ENCODE measurements at places on chromosomes 3 and 15.

GRCh38 chr15:59203008-59203407 is 3.6 kb upstream of the LDHAL6B start:
- no peak for DNase-seq

GRCh38 chr15:68410466-68411342 is 21.3 kb downstream of the ITGA11 start:
- no peak for DNase-seq

DNA sequence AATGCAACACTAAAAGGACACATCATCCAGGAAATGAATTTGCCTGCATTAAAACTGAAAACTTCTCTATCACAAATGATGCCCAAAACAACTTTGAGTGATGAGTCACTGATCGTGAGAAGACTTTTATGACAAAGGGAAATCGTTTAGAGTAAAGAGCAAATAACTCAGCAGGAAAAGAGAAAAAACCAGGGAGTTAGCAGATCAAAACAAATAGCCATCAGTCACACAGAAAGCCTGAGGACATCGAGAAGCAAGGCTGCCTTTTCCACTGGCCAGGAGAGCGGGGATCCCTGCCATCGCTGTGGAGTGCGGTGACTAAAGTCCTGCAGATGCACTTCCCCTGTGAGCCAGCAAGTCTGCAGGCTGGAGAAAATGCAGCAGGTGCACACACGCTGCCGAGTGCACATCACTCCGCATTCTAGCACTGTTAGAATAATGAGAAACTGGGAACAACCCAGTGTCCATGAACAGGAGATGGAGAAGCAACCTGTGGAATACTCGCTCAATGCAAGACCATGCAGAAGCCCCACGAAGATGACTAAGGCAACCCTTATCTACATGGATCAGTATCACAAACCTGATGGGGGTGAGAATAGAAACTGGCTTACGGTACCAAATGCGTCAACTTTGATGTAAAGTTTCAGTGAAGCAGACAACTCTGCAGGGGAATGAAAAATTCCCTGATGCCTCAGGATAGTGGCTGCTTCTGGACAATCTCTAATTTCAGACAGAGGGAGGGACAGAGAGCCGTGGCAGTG is 86.4 kb downstream of the NSMCE3 start:
- DNase-seq: no peak

GRCh38 chr15:37900326-37901221 is 33.9 kb upstream of the TMCO5A start:
- no peak for DNase-seq

GRCh38 chr3:24225385-24225950 is 269.2 kb downstream of the THRB start:
- DNase-seq: no peak

- no peak for DNase-seq
These were observed 67.0 kb upstream of the SAMMSON start for GRCh38 chr3:69932501-69932900.

- no peak for DNase-seq
These were observed 378.3 kb upstream of the RGMA start for GRCh38 chr15:93467337-93467736.

DNA sequence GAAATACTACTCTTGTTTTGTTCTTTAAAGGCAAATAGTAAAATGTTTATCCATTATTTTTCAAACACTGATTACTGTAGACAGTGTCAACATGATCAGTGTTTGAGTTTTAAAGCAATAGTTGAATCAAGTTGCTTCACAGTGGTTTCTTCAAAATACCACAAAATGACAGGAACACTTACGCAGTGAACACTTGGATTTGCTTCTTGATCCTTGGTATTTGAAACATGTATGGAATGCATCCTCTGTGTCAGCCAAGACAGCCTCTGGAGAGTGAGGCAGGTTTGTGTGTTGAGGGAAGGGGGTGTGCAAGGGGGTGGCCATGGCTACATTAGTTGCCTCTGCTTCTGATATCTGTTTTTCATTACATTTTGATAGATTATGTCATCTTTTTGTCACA is 413.0 kb downstream of the RBMS3 start:
- peak; percentile 31 for DNase-seq

DNA sequence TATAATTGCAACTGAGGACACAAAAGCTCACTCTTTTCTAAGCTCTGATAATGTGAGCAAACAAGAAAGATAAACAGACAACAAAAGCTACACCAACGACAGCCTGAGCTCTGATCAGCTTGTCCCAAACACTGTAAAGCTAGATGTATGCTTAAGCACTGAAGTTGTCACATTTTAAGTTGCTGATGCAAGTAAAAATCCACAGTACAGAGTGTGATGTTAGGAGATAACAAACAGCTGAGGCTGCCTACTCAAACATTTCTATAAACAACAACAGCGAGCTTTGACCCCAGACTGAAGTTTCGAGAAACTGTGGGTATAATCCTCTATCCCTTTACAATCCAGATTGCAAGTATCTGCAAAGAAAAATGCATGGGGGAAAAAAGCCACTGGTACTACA is 10.7 kb downstream of the MTHFS start:
- no peak for DNase-seq

DNA sequence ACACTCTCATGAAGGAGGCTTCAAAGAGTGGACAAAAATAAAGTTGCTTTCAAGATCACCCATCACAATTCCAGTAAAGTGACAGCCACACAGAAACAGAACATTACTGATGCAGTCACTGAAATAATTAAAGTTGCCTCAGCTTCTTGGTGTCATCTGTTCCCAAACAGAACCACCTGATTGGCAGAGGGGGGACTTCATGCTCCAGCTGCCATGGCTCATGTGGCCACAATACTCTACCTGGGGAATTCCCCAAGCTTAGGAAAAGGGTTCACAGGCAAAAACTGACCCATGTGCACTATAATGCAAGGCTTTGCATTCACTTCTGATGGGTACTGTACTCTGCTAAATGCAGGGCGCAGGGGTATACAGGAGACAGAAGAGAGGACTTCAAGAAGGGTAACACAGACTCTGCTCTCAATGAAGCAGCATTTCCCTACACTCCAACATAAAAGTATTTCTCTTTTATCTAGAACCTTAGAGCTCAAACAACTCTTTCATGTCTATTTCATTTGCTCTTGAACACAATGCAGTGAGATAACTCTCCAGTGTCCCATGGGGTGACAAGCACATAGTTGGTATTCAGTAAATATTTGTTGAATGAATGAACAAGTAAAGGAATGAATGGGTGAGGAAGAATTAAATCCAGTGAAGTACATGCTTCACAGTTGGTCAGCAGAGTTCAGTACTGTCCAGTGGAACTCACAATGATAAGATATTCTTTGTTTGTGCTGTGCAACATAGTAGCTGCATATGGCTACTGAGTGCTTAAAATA is 8.6 kb upstream of the CTNNB1 start:
- DNase-seq: no peak

- no peak for DNase-seq
These were observed 8.6 kb downstream of the MAPKAPK3 start for GRCh38 chr3:50625231-50626182.

DNA sequence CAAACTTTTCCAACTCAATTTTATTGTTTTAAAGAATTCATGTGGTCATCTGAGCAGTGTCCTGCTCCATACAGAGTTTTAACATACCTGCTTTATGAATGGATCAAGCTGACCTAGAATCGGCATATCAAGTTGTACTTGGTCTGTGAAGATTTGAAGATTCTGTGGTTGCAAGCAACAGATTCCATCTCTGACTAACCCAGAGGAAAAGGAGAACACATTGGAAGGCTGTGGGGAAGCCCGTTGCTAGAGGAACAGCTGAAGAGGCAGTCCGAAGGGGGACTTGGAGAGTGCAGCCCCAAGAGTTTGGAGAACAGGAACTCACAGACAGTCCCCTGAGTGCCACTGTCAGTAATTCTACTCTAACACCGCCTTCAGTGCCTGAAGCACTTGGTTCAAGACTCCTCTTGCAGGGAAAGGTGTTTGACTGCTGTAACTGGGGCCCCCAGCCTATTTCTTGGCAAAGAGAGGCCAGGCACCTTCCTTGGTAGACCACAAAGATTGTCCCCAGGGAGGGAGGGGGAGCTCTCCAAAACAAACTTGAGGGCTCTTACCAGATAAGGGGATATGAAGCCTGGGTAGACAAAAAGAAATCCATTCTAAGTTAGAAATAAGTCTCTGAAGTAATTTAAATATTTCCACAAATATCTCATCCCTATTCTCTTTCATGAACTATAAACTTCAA is 88.8 kb downstream of the LARS2 start:
- DNase-seq: no peak

GRCh38 chr15:76330080-76330680 is 6.4 kb upstream of the ISL2 start:
- DNase-seq: no peak

- DNase-seq: no peak
These were observed 12.2 kb downstream of the LRRK1 start for GRCh38 chr15:100931143-100931890.

GRCh38 chr3:189624130-189624529 is 7.1 kb upstream of the TP63 start:
- DNase-seq: no peak

GRCh38 chr3:157142315-157142714 is 17.6 kb downstream of the CCNL1 start:
- DNase-seq: no peak

- no peak for DNase-seq
These were observed 55.7 kb downstream of the SYNPR start for GRCh38 chr3:63333815-63334214.

- DNase-seq: no peak
These were observed 107.9 kb downstream of the ATG7 start for GRCh38 chr3:11379824-11380701.

- no peak for DNase-seq
These were observed 202.4 kb upstream of the GADL1 start for GRCh38 chr3:31096661-31097395.

GRCh38 chr15:80557441-80558234 is 137.5 kb upstream of the ABHD17C start:
- no peak for DNase-seq

DNA sequence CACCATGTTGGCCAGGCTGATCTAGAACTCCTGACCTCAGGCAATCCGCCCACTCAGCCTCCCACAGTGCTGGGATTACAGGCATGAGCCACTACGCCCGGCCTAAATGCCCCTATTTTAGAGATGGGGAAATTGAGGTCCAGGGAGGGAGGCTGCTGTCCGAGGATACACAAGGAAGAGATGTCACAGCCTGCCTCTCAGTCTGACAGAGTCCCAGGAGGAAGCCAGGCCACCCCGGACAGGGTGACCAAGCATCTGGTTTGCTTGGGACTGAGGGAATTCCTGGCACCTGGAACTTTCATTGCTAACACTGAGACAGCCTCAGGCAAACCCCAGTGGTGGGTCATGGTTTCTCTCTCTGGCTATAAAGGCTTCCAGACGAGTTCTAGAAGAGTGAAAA is 30.6 kb upstream of the ADAMTS7 start:
- no peak for DNase-seq

- DNase-seq: no peak
These were observed 212.6 kb downstream of the CDIN1 start for GRCh38 chr15:36791844-36792571.

GRCh38 chr15:28079313-28079969 is 19.7 kb downstream of the OCA2 start:
- DNase-seq: no peak

- DNase-seq: no peak
These were observed 222.0 kb upstream of the IL12A start for GRCh38 chr3:159766563-159767185.

DNA sequence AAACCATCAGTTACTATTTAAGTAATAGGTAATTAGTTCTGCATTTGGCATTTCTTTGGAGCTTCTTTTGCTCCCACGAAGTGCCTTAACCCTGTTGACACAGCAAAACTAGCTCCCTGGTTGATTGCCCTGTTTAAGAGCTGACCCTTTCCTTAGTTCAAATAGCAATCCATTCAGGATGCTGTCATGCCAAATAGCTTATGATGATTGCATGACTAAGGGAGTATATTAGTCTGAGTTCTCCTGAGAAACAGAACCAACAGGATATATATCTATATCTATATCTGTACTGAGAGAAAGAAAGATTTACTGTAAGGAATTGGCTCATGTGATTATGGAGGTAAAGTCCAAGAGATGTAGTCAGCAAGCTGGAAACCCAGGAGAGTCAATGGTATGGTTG is 50.3 kb upstream of the SPRED1 start:
- no peak for DNase-seq

DNA sequence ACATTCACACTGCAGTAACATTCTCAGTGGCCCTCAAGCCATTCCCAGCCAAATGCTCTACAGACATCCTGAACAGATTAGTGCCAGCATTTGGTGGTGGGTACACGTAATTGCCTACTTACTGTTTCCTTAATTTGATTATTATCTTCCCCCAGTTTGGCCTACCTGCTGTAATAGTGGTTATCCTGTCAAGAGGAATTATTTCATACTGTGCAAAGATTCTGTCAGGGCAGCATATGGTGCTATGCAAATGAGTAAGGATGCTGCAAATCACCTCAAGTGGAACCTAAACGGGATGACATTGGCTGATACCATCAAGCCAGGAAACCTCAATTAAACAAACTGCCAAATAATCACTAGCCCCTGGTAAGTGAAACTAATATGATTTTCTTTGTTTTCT is 88.7 kb downstream of the SEMA6D start:
- no peak for DNase-seq

DNA sequence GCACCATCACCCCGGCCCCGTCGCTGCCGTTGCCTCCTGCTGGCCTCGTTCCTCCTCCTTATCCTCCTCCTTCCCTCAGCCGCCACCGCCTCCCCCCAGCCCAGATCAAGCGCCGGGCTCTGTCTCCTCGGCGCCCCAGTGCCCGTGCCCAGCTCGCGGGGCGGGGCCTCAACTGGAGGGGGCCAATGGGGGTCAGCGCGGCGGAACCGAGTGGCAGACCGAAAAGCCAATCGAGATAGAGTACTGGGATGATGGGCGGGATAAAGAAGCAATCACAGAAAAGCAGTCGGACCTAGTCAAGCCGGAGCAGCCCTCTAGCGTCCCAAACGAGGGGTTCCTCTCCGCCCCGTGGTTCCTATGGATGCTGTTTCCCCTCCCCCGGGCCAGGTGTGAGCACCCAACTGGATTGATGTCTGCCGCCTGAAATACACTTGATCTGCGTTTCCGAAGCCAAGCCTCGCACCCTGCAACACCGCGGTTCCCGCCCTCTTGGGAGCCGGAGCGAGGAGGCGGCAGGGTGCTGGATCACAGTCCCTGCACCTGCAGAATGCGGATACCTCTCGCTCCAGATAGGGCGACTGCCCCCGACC is at the start of gene FRMD5:
FRMD5 (minus strand) TSS at position 121 of the 590 bp plus-strand sequence.
- peak; percentile 85 for DNase-seq

DNA sequence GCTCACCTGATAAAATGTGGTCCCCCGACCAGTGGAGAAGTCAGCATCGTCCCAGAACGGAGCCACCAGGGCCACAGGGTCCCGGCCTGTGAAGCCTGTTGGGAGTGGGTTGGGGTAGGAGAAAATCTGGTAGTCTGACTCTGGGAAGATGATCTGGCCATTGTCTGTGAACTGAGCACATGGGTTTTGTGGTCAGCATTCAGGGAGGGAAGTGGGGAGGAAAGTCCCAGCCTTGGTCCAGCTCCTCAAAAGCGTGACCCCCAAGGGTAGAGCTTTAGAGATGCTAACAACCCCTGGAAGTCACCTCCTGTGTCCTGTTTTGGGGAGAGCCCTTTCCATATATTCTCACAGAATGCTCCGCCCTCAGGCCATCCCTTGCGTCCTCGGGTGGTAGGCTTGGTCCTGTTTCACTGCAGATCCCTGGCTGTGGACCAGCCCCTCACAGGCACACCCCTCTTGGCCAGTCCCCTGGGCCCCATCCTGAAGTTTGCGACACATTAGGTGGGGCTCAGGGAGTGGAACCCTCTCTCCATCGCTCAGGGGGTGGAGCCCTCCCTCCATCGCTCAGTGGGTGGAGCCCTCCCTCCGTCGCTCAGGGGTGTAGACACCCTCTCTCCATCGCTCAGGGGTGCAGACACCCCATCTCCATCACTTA is 40.0 kb downstream of the MUC4 start:
- DNase-seq: no peak

- no peak for DNase-seq
These were observed 68.6 kb downstream of the DCLK3 start for GRCh38 chr3:36695769-36696137.
